ENCODE measurements at places on chromosomes 13 and 19. TPM values are rescaled to one million over a fixed set of nuclear protein-coding genes. Genes with fewer than 3 reads are reported as not detected.

Gene ZNF557
- 5.9 TPM for total RNA-seq

Gene ZNF723
- total RNA-seq = not detected

Gene ZNF569
- total RNA-seq = 1.4 TPM

Gene CGB1
- total RNA-seq = not detected

Gene IZUMO1
- 1.7 TPM for total RNA-seq

Gene CRB3
- 25.9 TPM for total RNA-seq

Gene VN1R4
- not detected for total RNA-seq

Gene SIGLEC5
- total RNA-seq = not detected

Gene GJB2
- total RNA-seq = 4.5 TPM

Gene ZIC2
- not detected for total RNA-seq

Gene ATCAY
- total RNA-seq = 0.31 TPM

Gene SIN3B
- 17.4 TPM for total RNA-seq

Gene KLK12
- total RNA-seq = not detected

Gene GATAD2A
- 45.5 TPM for total RNA-seq

Gene CCDC70
- total RNA-seq = not detected

Gene NOTCH3
- total RNA-seq = 11.8 TPM

Gene KLK10
- 0.39 TPM for total RNA-seq

Gene PLA2G4C
- total RNA-seq = 10.8 TPM

Gene MEIS3
- total RNA-seq = 2.8 TPM

Gene OVOL3
- total RNA-seq = not detected

Gene ABCA7
- total RNA-seq = 27.0 TPM

Gene ZNF682
- total RNA-seq = 1.6 TPM

Gene METTL21C
- not detected for total RNA-seq

Gene ZNF581
- 21.2 TPM for total RNA-seq

Gene COX7A1
- 25.3 TPM for total RNA-seq

Measured in pancreas (tissue), 10 donors.